CD4-positive, alpha-beta T cell treated with Interleukin-10 for 1 hour (primary cell): ENCODE measurements at places on chromosomes 12 and 14.

GRCh38 chr12:3171195-3171591 lies 94.0 kb downstream of the TSPAN9 start:
- DNase-seq = no peak

DNA sequence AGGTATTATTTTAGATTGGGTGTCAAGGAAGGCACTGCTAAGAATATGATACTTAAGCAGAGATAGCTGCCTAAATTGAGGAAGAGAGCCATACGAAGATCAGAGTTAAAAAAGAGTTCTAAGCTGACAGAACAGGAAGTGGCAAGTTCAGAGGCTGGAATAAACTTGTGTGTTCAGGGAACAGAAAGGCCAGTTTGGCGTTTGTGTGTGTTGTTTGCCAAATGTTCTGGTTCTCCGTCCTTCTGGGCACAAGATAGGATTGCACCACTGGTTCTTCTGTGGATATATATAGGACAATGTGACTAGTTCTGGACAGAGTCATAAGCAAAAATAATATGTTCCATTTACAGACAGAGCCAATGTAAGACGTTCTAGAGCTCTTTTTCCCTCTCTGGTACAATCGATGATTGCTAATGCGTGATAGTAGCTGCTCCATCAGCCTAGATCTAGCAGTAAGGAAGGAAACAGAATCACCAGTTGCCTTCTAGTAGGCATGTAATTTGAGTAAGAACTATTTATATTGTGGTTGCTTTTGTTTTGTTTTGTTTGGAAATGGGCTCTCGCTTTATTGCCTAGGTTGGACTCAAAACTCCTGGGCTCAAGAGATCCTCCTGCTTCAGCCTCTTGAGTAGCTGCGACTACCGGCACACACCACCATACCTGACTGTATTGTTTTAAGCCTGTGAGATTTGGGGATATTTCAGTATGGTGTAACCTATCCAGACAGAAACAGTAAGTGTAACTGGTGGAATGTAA lies 7.4 kb downstream of the BBS10 start:
- DNase-seq = no peak

- no peak for DNase-seq
Observed at GRCh38 chr12:131640525-131640924, 70.4 kb upstream of the SFSWAP start.

- DNase-seq = no peak
Observed at GRCh38 chr14:63852271-63852816, 460 bp upstream of the SYNE2 start.

GRCh38 chr14:62126879-62127478 lies 364.8 kb downstream of the SNAPC1 start:
- DNase-seq = peak; percentile 53

- DNase-seq = peak; percentile 82
Observed at GRCh38 chr14:91173221-91173670, 59.4 kb downstream of the DGLUCY start.

DNA sequence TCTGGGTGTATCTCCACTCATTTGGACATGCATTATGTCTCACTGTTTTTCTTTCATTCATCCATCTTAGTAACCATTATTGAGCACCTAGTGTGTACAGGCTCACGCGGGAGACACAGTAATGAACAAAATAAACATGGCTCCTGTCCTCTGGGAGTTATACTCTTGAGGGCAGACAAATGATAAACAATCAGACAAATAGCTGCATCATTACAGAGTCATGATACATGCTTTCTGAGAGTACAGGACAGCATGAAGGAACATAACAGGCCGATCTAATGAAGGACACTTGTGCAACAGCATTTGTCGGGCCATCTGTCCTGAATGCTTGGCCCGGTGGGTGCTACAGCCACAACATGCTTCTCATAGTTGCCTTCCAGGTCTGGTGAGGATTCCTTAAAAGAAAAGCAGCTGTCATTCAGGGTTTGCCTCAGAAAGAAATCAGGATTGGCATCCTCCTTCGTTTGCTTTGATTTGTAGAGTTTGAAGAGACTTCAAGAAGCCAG lies 77.2 kb upstream of the EGLN3 start:
- DNase-seq = no peak

- peak; percentile 25 for DNase-seq
Observed at GRCh38 chr12:94650143-94651056, at the start of gene TMCC3. Gene TMCC3, minus strand, starts transcription at chr12:94650557. Its CDS starts 127 bp downstream, at chr12:94650430.

- DNase-seq = no peak
Observed at GRCh38 chr12:13788626-13789025, 192.8 kb downstream of the GRIN2B start.
